Activated CD4-positive, CD25-positive, alpha-beta regulatory T cell treated with anti-CD3 and anti-CD28 coated beads, Interleukin-2, amount 50 U/mL, for 16 hours (primary cell): ENCODE measurements at places on chromosomes 2 and 18.

DNA sequence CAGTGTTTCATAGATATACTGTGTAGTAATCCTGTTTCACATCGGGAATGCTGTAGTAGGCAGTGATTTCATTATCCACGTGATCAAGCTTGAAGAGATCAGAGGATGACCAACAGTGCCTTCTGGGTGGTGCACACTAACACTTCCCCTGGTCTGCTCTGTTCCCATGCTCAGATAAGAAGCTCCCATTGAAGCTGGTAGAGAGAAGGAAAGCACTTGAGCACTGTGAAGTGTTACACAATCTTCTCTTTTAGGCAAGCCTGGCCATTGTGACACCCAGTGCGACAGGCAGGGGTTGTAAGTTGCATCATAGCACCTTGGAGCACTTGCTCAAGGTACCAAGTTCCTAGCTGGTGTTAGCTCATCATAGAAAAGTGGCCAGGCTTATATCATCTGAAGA is 30.6 kb upstream of the GPD2 start:
- DNase-seq, result no peak

DNA sequence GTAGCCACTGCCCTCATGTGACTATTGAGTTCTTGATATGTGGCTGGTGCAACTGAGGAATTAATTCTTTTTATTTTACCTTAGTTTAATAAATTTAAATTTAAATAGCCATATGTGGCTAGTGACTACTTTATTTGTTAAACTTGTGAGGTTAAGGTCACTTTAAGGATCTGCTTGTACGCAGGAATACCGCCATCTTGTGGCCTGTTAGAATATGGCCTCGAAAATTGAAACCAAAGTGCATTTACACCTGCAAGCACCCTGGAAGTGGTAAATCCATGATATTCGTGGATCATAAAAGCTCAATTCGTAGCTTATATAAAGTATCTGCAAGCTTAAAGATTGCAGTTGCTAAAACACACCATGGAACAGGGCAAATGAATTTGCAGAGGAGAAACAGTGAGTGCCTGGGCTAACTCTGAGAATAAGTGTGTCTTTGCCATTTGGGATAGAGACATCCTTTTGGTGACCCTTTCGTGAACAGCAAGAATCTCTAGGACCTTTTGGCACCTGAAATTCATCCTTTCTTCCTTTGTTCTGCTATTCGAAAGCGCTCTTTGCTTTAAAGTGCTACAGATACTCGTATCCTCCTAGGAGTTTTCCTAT is 59.9 kb upstream of the REG3A start:
- no peak for DNase-seq

- no peak for DNase-seq
These were observed 121.7 kb upstream of the GLI2 start for GRCh38 chr2:120613742-120614571.

- DNase-seq, result no peak
These were observed 976.0 kb downstream of the DCDC2C start for GRCh38 chr2:4679391-4679790.

- DNase-seq, result no peak
These were observed 1092.0 kb upstream of the LRRTM1 start for GRCh38 chr2:81396417-81397019.

DNA sequence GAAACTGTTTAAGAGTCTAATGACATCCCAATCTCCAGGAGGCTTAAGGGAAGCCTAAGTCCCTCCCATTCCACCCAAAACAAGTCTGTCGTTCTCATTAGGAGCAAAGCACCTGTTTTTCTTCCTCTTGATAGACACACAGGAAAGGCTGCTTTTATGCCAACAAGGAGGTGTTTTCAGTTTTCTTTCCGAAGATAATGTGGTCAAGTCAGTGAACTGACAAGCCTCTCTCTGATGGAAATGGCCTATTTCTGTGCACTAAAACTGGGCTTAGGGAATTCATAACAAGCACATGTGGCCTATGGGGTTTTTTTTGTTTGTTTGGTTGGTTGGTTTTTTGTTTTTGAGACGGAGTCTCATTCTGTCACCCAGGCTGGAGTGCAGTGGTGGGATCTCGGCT is 36.2 kb downstream of the FBLN7 start:
- DNase-seq, result no peak

- no peak for DNase-seq
These were observed 10.6 kb downstream of the LYPD6B start for GRCh38 chr2:149049142-149049541.

GRCh38 chr2:109297566-109298490 is 168.8 kb downstream of the SH3RF3 start:
- no peak for DNase-seq
